Placental epithelial cell (primary cell): ENCODE measurements at places on chromosomes 2 and 18. TPM values are rescaled to one million over a fixed set of nuclear protein-coding genes. Genes with fewer than 3 reads are reported as not detected.

SCYGR4 gene
- not detected in 2 replicates for total RNA-seq

SANBR gene
- 8.7 and 15.3 TPM in 2 replicates for total RNA-seq

GCG gene
- 0.39 TPM in 1 of 2 replicates, not detected in the other for total RNA-seq

ALPI gene
- total RNA-seq: not detected in 2 replicates

ALLC gene
- not detected in 2 replicates for total RNA-seq

POTEC gene
- total RNA-seq: not detected in 2 replicates

NCKAP1 gene
- 112 and 207 TPM in 2 replicates for total RNA-seq

BOK gene
- total RNA-seq: 138 and 210 TPM in 2 replicates

PECR gene
- total RNA-seq: 9.2 and 9.4 TPM in 2 replicates

STPG4 gene
- total RNA-seq: 1.2 and 2.9 TPM in 2 replicates

CFC1B gene
- not detected in 2 replicates for total RNA-seq

VWC2L gene
- total RNA-seq: under 0.01 TPM in 1 of 2 replicates, not detected in the other
